ENCODE measurements at places on chromosomes 1 and 21. TPM values are rescaled to one million over a fixed set of nuclear protein-coding genes. Genes with fewer than 3 reads are reported as not detected.
A peak's percentile ranks its signal among the peaks of the same experiment; 100 is the strongest.

- no peak for DNase-seq
These were observed 24.0 kb upstream of the ADAM30 start for GRCh38 chr1:119920104-119920968.

DNA sequence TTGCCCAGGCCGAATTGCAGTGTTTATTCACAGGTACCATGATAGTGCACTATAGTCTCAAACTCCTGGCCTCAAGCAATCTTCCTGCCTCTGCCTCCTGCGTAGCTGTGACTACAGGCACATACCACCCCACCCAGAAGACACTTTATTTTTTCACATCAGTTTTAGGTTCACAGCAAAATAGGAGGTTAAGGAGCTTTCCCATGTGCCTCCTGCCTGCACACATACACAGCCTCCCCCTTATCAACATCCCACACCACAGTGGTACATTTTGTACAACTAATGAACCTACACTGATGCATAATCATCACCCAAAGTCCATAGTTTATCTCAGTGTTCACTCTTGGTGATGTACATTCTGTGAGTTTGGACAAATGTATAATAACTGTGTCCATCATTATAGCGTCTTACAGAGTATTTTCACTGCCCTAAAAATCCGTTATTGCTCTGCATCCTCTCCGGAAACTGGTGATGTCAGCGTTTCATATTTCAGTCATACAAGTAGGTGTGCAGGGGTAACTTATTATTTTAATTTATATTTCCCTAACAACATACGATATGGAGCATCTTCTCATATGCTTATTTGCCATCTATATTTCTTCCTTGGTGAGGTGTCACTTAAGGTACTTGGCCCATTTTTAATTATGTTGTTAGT lies 23.2 kb downstream of the OR13G1 start:
- DNase-seq = no peak

DNA sequence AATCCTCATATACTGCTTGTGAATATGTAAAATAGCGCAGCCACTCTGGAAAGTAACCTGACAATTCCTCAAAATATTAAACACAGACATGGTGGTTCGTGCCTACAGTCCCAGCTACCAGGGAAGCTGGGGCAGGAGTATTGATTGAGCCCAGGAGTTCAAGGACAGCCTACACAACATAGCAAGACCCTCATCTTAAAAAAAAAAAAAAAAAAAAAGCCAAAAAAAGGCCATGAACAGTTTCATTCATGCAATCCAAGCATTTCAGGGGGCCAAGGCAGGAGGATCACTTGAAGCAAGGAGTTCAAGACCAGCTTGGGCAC lies 4.6 kb downstream of the USP48 start:
- DNase-seq = no peak

- no peak for DNase-seq
These were observed 276.6 kb downstream of the CHRM3 start for GRCh38 chr1:239662950-239663349.

DNA sequence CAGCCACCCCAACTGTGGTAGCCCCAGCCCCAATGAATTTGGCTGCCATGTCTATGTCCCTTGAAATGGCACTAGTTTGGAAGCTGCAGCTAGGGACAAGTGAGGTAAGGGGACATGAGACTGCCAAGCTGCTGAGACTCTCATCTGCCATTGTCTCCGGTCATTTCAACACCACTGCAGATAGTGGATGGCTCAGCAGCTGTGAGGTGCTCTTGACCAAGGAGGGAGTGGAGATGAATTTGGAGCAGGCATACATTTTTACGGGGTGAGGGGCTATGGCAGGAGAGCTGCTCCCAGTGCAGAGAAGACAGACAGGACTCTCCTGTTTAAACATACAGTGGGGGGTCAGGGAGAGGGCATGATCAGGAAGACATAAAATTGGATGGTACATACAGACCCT lies 315.5 kb upstream of the CAMK1G start:
- no peak for DNase-seq

DNA sequence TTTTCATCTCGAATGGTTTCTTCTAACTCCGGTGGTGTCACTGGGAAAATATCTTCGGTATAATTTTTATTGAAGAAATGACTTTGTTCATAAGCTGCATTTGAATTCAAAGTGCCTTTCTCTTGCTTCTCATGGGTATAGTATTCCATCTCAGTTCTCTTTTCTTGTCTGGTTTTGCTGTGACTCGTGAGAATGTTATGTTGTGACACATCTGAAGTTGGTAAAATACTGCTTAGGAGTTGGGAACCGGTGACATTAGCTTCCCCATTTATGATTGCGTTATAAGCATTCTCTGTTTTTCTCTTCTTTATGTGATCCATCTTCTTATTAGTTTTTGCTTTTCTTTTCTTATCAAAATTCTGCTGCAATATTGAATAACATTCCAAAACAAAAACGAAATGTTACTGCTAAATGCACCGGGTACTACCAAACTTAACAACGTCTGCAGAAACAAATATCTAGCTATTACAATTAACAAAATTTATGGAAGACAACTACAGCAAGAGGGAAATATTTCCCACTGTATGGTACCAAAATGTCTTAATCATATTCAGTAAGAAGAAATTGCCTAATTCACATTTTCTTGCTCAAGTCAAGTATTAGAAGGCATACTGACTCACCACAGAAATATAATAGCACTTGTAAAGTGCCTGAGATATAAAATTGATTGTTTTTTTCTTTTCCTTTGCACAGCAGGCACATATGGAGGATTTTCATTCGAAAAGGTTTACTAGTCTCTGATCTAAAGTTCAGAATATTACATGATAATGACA lies 15.5 kb downstream of the LRIF1 start:
- peak; percentile 41 for DNase-seq

DNA sequence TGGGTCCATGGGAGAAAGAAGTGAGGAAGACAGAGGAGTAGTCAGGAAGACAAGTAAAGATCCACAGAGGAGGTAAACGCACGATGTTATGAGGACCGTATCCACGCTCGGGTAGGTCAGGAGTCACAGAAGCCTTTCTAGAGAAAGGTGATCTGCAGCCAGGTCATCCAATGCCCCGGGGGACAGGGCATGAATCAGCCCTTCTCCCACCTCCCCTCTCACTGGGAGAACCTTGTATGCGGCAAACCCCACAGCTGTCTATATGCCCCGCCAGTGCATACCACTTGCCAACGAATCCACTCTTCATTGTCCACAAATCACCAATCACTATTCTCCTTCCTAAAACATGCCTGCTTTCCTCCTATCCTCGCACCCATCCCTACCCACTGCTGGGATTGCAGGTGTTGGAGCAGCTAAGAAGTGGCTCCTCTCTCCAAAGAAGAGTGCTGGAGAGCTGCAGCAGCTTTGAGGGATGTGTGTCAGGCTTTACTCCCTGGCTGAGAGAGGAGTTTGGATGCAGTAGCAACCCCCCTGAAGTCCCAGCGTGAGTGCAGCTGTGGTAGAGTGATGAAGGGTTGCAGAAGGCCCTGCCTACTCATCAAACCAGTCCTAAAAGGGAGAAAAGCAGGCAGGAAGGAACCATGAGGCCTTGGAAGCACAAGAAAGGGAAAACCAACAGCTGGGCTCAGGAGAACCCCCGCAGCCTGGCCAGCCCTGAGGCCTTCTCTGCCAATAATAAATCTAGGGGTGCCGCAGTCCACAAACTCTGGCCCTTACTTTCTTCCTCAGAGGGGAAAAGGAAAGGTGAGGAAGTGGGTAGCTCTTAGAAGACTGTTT lies 102.2 kb upstream of the GADD45A start:
- no peak for DNase-seq

Gene LAX1
- not detected for total RNA-seq

DNA sequence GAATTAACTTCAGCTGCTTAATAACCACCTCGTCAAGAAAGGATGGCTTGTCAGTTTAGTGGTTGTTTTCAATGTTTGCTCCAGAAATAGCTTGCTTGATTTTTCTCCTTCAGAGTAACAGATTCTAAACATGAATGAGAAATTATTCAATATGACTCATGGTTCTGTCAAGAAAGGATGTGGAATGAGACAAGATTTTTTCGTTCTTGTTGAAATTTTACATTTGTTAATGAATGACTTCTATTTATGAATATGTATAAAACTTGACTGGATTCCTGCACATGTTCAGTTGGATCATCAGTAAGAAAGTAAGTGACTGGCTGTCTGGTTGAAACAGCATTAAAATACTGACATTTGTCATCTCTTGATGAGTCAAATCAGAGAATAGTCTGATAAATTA lies 38.3 kb downstream of the IFI44 start:
- DNase-seq = peak; percentile 59

GRCh38 chr1:90725657-90726424 lies 8.7 kb upstream of the BARHL2 start:
- peak; percentile 12 for DNase-seq

- DNase-seq = no peak
These were observed 76.6 kb downstream of the GIPC2 start for GRCh38 chr1:78122389-78122788.

DNA sequence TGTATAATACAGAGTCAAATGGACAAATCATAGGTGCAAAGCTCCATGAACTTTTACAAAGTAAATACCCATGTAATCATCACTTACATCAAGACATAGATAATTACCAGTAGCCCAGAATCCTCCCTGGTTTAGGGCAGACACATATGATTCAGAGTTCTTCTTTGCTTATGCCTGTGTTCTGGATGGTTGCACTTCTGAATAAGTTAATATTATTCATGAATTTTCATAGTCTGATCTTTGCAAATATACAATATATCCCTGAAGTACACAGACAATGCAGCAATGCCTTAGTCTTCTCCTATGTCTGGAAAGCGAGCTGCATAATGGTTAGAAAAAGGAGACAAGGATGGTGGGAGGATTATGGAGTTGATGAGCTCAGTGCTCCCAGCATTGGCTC lies 122.4 kb upstream of the PLXNA2 start:
- no peak for DNase-seq

DNA sequence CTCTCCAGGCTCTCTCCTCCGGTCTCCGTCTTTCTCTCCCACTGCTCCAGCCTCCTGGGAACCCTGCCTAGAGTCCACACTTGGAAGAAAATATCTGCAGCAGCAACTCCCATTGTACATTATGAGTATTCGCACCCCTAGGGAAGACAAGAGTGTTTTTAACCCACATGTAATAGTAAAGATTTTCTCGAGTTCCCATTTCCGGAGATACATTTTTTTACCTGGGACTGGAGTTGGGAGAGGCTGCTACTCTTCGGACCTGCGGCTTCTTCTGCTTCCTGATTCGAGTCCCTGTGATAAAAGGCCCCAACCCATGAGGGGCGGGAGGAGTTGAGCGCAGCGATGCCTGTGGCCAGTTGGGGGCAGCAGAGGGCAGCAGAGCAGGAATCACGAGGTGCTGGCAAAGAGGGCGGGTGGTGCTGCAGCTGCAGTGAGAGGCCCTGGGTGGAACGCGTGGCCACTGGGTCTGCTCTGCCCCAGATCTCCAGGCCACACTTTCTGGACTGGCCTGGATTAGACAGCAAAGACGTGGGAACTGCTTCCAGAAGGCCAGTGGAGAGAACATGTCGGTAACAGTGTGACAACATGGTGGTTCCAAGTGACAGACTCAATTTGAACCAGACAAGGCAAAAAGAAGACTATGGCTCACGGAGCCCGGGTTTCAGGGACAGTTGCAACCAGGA lies 221.0 kb upstream of the CSF3R start:
- peak; percentile 73 for DNase-seq

GRCh38 chr1:9250411-9251381 lies 16.1 kb downstream of the H6PD start:
- no peak for DNase-seq

All from PC-3 (cell line).